ENCODE measurements at places on chromosomes 4 and X.
A peak's percentile ranks its signal among the peaks of the same experiment; 100 is the strongest.

- no peak for DNase-seq
Measured at GRCh38 chr4:137934046-137934445, 308.1 kb downstream of the SLC7A11 start.

- no peak for DNase-seq
Measured at GRCh38 chrX:136369377-136369776, 68.6 kb downstream of the ADGRG4 start.

DNA sequence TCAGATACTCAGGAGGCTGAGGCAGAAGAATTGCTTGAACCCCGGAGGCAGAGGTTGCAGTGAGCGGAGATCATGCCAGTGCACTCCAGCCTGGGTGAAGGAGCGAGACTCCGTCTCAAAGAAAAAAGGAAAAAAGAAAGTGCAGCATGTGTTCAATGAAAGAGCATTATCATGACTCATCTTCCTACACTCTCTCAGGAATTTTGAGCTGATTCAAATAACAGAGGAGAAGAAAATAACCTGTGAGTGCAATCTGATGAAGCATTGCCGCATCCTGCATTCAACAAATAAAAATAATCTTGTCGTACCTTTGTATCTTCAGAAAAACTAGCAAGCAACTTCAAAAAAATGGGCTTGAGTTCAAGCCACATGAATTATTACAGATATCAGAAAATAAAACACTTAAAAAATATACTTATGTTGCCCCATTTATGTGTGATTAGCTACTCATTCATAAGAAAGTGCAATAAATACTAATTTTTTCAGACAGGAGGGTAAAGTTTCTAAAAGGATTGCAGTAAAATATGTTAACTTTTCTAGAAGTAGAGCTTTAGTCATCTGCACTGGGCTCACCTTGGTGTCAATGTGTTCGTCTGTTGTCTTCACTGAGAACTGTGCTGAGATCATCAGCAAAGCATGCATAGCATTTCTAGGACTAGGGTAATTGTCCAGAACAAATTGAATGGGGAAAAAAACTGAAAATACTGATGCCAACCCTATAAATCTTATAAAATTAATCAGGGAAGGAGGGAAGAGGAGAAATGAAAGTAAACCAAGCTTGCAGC, 90.4 kb upstream of the VCX3B start:
- no peak for DNase-seq

DNA sequence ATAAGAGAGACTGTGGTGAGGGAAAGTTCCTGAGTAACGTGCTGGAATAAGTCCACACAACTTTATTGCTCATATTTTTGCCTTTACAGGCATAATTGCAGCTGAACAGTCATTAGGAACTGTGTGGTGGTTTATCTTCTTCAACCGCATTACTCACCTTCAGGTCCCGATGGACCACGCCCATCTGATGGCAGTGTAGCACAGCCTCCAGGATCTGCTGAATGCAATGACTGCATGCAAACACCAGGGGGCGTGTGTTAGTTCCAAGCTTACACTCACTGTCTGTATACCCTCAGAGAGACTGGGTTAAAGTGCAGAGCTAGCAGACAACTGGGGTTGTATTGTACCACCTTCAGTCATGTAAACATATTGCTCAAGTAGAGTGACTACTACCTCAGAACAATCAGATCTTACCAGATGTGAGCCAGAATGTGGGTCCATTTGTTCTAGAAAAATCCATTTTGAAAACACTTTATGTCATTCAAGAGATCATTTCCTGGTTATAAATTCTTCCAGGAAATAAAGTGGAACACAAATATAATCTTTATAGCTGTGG, 214.0 kb downstream of the CAMK2D start:
- DNase-seq, result peak; percentile 86

GRCh38 chr4:40269133-40269532, 66.0 kb upstream of the CHRNA9 start:
- no peak for DNase-seq

DNA sequence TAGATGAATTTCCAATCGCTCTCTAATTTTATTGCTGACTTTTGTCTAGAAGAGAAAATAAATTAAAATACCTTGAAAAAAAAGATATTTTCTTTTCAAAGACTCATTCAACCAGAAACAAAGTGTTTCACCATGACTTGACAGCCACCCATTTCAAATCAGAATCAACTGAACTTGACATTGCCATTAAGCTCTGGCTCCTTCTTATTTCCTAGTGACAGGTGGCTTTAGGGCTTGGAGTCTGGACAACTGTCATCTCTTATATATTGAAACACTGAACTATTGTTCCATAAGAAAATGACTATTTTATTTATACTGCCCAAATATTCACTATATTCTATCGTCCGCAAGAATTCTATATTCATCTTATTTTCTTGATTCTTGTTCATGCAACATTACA, 229.2 kb downstream of the SLC39A8 start:
- DNase-seq, result no peak
